ENCODE measurements at places on chromosomes 2 and 18.

- DNase-seq: no peak
Observed at GRCh38 chr18:766550-766860, 45.5 kb downstream of the YES1 start.

- no peak for DNase-seq
Observed at GRCh38 chr2:134250840-134251461, 2.9 kb upstream of the MGAT5 start.

DNA sequence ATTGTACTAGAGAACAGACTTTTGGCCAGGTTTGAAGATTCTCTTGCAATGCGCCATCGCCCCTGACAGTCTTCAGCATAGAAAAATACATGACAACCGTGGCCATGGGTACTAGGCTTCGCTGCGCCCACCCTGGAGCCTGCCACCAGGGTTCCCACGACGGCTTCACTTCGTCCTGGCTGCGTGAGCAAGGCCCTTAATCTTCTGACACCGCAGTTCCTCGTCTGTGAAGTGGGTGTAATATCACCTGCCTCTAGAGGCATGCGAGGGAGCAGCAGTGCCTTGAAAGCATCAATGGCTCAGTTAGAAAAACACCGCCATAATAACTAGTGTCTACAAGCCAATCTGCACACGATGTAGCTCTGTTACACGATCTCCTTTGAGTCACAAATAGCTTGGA lies 175.2 kb upstream of the HS6ST1 start:
- DNase-seq: no peak

GRCh38 chr2:41943159-41943558 lies 104.7 kb upstream of the PKDCC start:
- no peak for DNase-seq

GRCh38 chr2:71385012-71385411 lies 53.4 kb downstream of the ZNF638 start:
- DNase-seq: no peak

- DNase-seq: no peak
Observed at GRCh38 chr2:211923019-211923418, 615.6 kb downstream of the ERBB4 start.

GRCh38 chr2:28976584-28976983 lies 4.5 kb upstream of the TOGARAM2 start:
- DNase-seq: no peak

GRCh38 chr2:109226622-109227021 lies 97.6 kb downstream of the SH3RF3 start:
- no peak for DNase-seq

- no peak for DNase-seq
Observed at GRCh38 chr18:68267583-68267982, 447.3 kb downstream of the TMX3 start.

- DNase-seq: no peak
Observed at GRCh38 chr2:137287913-137288639, 522.7 kb downstream of the THSD7B start.

- DNase-seq: no peak
Observed at GRCh38 chr2:164778723-164779122, 62.9 kb downstream of the COBLL1 start.

DNA sequence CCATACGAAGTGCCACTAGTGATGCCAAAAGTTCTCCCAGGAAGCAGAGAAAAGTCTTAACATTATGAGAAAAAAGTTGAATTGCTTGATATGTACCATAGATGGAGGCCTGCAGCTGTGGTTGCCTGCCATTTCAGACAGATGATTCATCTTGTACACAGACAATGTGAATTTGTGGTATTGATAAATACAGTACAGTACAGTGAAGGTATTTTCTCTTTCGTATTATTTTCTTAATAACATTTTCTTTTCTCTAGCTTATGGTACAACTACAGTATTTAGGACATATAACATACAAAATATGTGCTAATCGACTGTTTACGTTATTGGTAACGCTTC lies 33.6 kb upstream of the VWC2L start:
- DNase-seq: no peak
